ENCODE measurements at places on chromosomes 3 and 15.

- DNase-seq, result no peak
Observed at GRCh38 chr15:75706682-75706954, 6.0 kb downstream of the CSPG4 start.

- DNase-seq, result no peak
Observed at GRCh38 chr15:97023488-97023844, 693.0 kb downstream of the NR2F2 start.

GRCh38 chr15:23503576-23503975, 56.5 kb upstream of the GOLGA6L2 start:
- no peak for DNase-seq

GRCh38 chr3:100163787-100164186, 49.5 kb upstream of the FILIP1L start:
- no peak for DNase-seq

DNA sequence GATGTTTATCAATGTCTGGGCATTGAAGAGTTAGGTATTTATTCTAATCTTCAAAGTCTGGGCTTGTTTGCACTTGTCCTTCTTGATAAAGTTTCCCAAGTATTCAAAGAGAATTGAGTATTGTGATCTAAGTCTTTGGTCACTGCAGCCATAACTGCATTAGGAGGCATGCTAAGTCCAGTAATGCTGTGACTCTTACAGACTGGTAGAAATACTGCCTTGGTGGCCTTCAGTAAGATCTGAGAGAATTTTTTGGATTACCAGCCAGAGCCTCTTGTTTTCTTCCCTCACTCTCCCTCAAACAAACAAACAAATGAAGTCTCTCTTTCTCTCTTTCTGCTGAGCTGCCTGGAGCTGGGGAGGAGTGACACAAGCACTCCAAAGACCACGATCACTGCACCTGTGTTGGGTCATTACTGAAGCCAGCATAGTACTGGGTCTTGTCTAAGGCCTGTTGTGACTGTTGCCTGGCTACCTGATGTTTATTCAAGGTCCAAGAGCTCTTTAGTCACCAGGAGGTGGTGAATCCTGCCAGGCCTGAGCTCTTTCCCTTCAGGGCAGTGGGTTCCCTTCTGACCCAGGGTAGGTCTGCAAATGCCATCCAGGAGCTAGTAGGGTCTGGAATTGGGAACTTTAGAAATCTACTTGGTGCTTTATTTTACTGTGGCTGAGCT, 14.8 kb upstream of the RBP2 start:
- peak; percentile 4 for DNase-seq

All from LNCaP clone FGC (cell line).